ENCODE measurements at places on chromosomes 7 and 10.

DNA sequence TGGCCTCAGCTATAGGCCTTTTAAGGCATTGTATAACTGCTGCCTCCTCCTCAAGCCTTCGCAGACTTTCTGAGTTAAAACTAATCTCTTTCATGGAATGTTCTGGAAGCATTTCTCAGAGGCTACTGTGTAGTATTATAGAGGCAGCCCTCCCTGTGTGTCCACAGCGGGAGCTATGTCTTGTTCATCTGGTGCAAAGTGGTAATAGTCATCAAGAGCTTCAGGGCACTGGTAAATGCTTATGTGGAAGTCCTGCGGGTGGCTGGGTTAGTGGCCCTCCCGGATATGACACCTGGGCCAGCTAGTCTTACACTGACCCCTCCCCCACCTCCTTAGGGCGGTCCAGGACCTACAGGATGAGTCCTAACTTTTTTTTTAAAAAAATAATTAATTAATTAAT, 2.2 kb upstream of the ABHD11 start:
- DNase-seq, result no peak

DNA sequence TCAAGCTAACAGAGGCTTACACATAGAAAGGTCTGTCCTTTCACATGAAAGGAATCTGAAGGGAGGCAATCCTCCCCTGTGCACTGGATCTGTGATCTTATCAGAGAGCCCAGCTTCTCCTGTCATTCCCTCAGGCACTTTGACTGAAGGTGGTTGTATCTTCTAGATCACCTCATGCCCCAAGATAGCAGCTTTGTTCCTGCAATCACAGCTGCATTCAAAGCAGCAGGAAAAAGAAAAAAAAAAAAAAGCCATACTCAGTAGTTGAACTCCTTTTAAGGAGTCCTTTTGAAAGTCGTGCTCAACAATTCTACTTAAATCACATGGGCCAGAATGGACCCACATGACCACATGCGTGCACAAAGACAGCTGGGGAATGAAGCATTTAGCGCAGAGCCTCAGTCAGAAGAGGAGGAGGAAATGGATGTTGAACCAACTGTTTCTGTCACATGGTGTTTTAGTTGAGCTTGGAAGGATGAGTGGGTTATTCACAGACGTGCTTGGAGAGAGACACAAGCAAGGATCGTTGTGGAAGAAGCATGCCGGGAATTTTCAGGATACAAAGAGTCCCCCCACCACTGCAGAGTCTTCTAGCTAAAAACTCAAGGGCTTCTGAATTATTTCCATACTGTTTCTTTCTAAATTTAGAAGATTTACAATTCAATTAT, 13.0 kb upstream of the PFKP start:
- DNase-seq, result no peak

- DNase-seq, result peak; percentile 33
These were observed 5.4 kb downstream of the SFR1 start for GRCh38 chr10:104127411-104127810.

- DNase-seq, result peak; percentile 95
These were observed 123.7 kb downstream of the TACC2 start for GRCh38 chr10:122112625-122113160.

DNA sequence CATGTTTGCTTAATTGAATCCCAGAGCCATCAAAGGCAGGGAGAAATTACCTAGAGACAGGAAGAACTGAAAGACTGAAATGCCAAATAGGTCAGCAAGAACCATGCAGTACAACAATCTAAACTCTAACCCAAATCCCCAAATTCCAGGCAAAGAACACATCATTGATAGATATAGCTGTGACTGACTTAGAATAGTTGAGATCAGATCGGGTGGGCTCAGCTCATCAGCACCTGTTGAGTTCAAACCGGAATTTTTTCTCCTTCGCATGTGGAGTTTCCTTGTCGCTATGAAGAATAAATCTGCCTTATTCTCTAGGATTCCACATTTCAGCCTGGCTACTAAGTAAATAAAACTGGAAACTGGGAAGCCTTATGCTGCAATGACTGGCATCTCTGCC, 1.4 kb downstream of the ANKMY2 start:
- DNase-seq, result no peak

GRCh38 chr7:2374401-2374800, 19.8 kb downstream of the EIF3B start:
- no peak for DNase-seq

DNA sequence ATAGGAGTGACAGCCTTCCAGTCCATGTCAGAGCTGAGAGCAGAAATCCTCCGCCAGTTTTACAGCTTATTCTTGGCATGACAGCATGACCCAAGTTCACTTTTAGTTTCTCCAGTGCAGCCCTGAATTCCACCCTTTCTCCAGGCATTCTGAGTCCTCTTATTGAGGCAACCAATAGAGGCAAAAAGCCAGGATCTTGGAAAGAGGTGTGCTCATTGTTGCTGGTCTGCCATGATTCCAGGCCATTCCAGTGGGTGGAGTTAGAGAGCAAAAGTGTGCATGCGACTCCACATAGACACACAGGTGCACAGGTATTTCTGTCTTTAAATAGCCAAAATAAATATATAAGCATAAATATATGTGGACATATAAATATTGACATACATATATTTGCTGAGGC, 224.7 kb upstream of the ADARB2 start:
- no peak for DNase-seq
